Panc1 (cell line): ENCODE measurements at places on chromosomes 11 and 22. TPM values are rescaled to one million over a fixed set of nuclear protein-coding genes. Genes with fewer than 3 reads are reported as not detected.

The SLN gene
- not detected for total RNA-seq

The ST14 gene
- 1.8 TPM for total RNA-seq

The NRIP3 gene
- total RNA-seq, result 22.8 TPM

The OTOG gene
- not detected for total RNA-seq

The CST6 gene
- total RNA-seq, result 0.23 TPM

The KRTAP5-7 gene
- total RNA-seq, result not detected

The ACR gene
- total RNA-seq, result 0.21 TPM

The ARCN1 gene
- 197 TPM for total RNA-seq

The TREH gene
- total RNA-seq, result 0.05 TPM

- peaks cover 4% of the 10 kb centered on the region for H3K4me1 ChIP-seq
- H3K36me3 ChIP-seq, result no peaks in the 10 kb centered on the region
- no peak overlapping the region for H3K4me3 ChIP-seq
- DNase-seq, result no peak
These were observed 174.0 kb downstream of the TBC1D22A start for GRCh38 chr22:46936378-46936903.

DNA sequence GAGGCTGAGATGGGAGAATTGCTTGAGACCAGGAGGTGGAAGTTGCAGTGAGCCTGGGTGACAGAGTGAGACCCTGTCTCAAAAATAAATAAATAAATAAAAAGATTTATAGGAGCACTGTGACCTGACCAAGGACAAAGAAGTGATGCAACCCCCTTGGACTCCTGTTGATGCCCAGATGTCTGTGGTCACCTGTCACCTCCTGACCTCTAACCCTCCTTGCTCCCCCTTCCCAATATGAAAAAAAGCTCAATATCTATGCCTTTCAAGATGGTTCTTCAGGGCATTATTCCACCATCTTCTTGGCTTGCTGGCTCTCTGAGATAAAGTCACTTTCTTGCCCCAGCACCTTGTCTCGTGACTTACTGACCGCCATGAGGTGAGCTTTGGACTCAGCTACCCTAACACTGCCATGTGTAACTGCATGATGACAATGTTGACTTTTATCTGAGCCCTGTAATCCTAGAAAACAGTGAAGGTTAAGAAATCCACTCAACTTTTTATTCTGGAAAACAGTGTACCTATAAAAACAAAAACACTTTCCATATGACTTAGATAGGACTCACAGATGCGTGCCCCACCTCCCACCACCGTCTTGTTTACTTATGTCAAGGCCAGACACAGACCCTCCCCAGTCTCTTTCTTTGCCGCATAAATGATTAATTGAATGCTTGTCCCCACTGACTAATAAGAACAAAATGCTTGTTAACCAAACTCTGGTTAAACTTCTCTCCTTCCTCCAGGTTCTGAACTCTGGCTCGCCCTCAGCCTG lies 360.5 kb downstream of the BUD13 start:
- DNase-seq, result no peak
- H3K4me3 ChIP-seq, result no peak overlapping the region
- H3K36me3 ChIP-seq, result no peaks in the 10 kb centered on the region
- peaks cover 11% of the 10 kb centered on the region; the same call in 1 of the 2 replicates for H3K27me3 ChIP-seq

- no peak overlapping the region for H3K4me3 ChIP-seq
- peak; percentile 87 for DNase-seq
- peaks cover 7% of the 10 kb centered on the region for H3K4me1 ChIP-seq
- H3K27me3 ChIP-seq, result no peaks in the 10 kb centered on the region
- peak overlapping the region; percentile 27; the same call in 1 of the 2 replicates for H3K27ac ChIP-seq
These were observed 56.0 kb upstream of the OR5AK2 start for GRCh38 chr11:56932572-56933220.

GRCh38 chr22:50569041-50569459 lies 6.3 kb upstream of the SYCE3 start:
- H3K27ac ChIP-seq, result no peak overlapping the region
- no peak for DNase-seq
- no peaks in the 10 kb centered on the region for H3K4me1 ChIP-seq
- no peaks in the 10 kb centered on the region for H3K36me3 ChIP-seq
- no peaks in the 10 kb centered on the region for H3K27me3 ChIP-seq
- no peak overlapping the region for H3K4me3 ChIP-seq

DNA sequence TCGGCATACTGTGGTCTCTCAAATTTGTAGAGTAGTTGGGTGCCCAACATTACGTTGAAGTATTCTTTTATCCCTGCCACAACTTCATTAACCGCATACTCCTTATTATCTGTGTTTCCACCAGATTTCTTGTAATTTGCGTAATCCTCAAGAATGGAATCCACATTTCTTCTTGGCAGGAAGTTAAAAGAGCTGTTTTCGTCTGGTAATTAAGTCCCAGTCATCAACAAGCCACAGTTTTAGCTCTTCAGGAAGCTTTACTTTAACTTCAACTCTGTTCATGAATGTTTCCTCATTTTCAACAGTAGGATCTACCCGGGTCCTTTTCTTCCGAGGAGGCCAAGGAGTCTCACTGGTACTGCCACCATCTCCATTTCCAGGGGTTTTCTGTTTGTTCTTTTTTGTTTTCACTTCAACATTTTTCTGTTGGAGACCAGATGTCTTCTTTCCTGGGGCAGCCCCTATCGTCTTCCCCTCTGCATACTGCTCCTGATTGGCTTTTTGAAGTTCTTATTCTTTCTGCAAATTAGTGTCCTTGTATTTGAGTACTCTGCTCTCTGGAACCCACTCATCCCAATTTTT lies 30.3 kb downstream of the PDE3B start:
- no peaks in the 10 kb centered on the region for H3K27me3 ChIP-seq
- no peak overlapping the region for H3K4me3 ChIP-seq
- H3K27ac ChIP-seq, result no peak overlapping the region
- H3K36me3 ChIP-seq, result no peaks in the 10 kb centered on the region
- no peak for DNase-seq

GRCh38 chr11:85705800-85706199 lies 19.8 kb upstream of the CCDC89 start:
- peaks cover 12% of the 10 kb centered on the region; the same call in 1 of the 2 replicates for H3K4me1 ChIP-seq
- peaks cover 6% of the 10 kb centered on the region; the same call in 1 of the 2 replicates for H3K36me3 ChIP-seq
- no peak overlapping the region for H3K27ac ChIP-seq
- no peaks in the 10 kb centered on the region for H3K27me3 ChIP-seq
- H3K4me3 ChIP-seq, result no peak overlapping the region

- H3K4me1 ChIP-seq, result peaks cover 16% of the 10 kb centered on the region
- peaks cover 16% of the 10 kb centered on the region for H3K36me3 ChIP-seq
- H3K4me3 ChIP-seq, result peak overlapping the region; percentile 85
- H3K27me3 ChIP-seq, result no peaks in the 10 kb centered on the region
- DNase-seq, result no peak
These were observed 1.7 kb upstream of the EIF4ENIF1 start for GRCh38 chr22:31491218-31491962.

GRCh38 chr11:78313181-78313795 lies 104.3 kb downstream of the GAB2 start:
- 0 out of 2 replicates have a peak, but pooled peaks cover 3% of the 10 kb centered on the region for H3K4me1 ChIP-seq
- no peaks in the 10 kb centered on the region for H3K27me3 ChIP-seq
- H3K27ac ChIP-seq, result no peak overlapping the region
- DNase-seq, result peak; percentile 64
- H3K36me3 ChIP-seq, result no peaks in the 10 kb centered on the region

DNA sequence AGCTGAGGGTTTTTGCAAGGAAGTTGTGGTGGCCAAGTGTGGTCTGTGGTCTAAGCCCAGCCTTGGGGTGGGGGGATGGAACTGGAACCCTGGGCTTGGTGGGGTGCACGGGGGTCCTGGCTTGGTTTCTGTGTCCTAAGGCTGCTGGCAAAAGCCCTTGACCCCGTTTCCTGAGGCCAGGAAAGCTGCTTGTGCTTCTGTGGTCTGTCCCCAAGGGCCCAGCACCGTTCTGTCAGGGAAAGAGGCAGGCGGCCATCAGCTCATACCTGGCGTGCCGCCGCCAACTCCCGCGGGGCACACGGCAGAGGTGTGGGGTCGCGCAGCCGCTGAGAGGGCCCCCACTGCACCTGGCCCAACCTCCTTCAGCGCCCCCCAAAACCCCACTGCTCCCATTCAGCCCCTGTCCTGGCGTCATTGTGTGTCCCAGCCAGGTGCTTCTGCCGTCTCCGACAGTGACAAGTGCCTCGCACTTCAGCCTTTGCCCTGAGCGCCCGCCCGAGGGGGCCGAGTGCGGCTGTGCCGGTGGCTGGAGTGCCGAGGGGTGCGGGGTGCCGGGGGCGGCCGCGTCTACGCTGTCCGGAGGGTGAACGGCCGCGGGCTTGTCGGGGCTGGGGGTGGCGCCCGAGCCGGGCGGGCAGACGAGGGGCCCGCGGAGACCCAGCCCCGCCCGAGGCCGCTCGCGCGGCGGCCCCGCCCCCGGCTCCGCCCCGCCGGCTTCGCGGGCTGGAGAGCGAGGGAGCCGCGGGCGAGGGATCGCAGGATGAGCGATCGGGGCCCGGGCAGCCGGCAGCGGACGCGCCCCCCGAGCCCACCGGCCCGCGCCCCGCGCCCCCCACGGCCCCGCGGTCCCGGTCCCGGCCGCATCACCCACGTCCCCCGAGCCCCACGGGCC lies at the start of gene CNIH2:
Gene CNIH2 (plus strand): TSS at position 705 of the 892 bp plus-strand sequence. CDS start 282 bp downstream, outside the sequence.
- no peak for DNase-seq
- no peaks in the 10 kb centered on the region for H3K27me3 ChIP-seq
- peak within 1 kb of the TSS; percentile 40 for H3K4me3 ChIP-seq
- peak within 1 kb of the TSS; percentile 63; the same call in 1 of the 2 replicates for H3K27ac ChIP-seq

- H3K4me3 ChIP-seq, result peak overlapping the region; percentile 99
- H3K4me1 ChIP-seq, result peaks cover 8% of the 10 kb centered on the region; the same call in 1 of the 2 replicates
- peaks cover 10% of the 10 kb centered on the region for H3K36me3 ChIP-seq
- no peaks in the 10 kb centered on the region for H3K27me3 ChIP-seq
- H3K27ac ChIP-seq, result peak overlapping the region; percentile 99
These were observed 335 bp downstream of the ZNF408 start for GRCh38 chr11:46701078-46701654.

DNA sequence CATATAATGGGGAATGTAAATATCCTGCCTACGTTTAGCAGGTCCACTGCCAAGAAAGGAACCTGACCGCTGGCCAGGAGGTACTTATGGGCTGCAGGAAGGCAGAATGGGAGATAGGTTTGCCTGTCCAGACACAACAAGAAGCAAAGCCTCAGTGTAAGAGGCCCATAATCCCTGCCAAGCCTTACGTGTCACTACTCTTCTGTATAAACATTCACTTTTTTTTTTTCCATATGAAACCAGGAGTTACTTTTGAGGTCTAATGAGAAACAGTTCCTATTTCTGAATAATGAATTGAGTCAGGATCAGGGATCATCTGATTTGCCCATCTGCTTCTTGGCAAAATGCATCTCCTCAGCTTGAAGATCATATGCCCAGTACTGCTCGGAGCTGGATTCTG lies 230.2 kb downstream of the NTM start:
- H3K4me3 ChIP-seq, result no peak overlapping the region
- no peaks in the 10 kb centered on the region for H3K4me1 ChIP-seq
- peaks cover 9% of the 10 kb centered on the region; the same call in 1 of the 2 replicates for H3K27me3 ChIP-seq
- no peak for DNase-seq
- no peak overlapping the region for H3K27ac ChIP-seq

GRCh38 chr11:115699733-115700132 lies 195.5 kb upstream of the CADM1 start:
- H3K4me1 ChIP-seq, result no peaks in the 10 kb centered on the region
- H3K27me3 ChIP-seq, result no peaks in the 10 kb centered on the region
- no peak for DNase-seq
- no peak overlapping the region for H3K27ac ChIP-seq
- no peaks in the 10 kb centered on the region for H3K36me3 ChIP-seq
- no peak overlapping the region for H3K4me3 ChIP-seq

GRCh38 chr11:40281052-40281580 lies 1178.3 kb downstream of the LRRC4C start:
- H3K27me3 ChIP-seq, result no peaks in the 10 kb centered on the region
- no peaks in the 10 kb centered on the region for H3K36me3 ChIP-seq
- no peak overlapping the region for H3K27ac ChIP-seq
- no peaks in the 10 kb centered on the region for H3K4me1 ChIP-seq
- DNase-seq, result no peak

DNA sequence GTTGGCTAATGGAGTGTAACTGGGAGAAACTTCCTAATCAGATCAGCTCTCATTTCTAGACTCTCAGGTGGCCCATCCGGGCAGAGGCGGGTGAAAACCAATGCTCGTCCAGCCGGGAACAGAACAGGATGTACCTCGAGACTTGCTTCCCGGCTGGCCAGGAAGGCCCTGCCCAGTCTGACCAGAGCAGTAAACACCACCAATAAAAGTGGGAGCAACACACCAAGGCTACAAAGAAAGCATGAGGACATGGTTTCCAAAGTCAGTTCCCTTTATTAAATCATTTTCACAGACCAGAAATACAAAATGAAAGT lies 940 bp upstream of the TNKS1BP1 start:
- H3K4me1 ChIP-seq, result peaks cover 39% of the 10 kb centered on the region
- peak overlapping the region; percentile 95 for H3K27ac ChIP-seq
- H3K27me3 ChIP-seq, result no peaks in the 10 kb centered on the region
- H3K4me3 ChIP-seq, result peak overlapping the region; percentile 56

- no peak overlapping the region for H3K27ac ChIP-seq
- DNase-seq, result no peak
- no peaks in the 10 kb centered on the region for H3K4me1 ChIP-seq
- peaks cover 9% of the 10 kb centered on the region; the same call in 1 of the 2 replicates for H3K27me3 ChIP-seq
These were observed 288.5 kb downstream of the KIRREL3 start for GRCh38 chr11:126711977-126712625.

- H3K27ac ChIP-seq, result no peak overlapping the region
- H3K4me3 ChIP-seq, result no peak overlapping the region
- no peaks in the 10 kb centered on the region for H3K27me3 ChIP-seq
- no peaks in the 10 kb centered on the region for H3K36me3 ChIP-seq
- no peak for DNase-seq
These were observed 61.8 kb upstream of the ALX4 start for GRCh38 chr11:44371706-44372105.

- H3K27ac ChIP-seq, result no peak overlapping the region
- H3K4me3 ChIP-seq, result no peak overlapping the region
- H3K27me3 ChIP-seq, result peaks cover 9% of the 10 kb centered on the region
- DNase-seq, result no peak
These were observed 22.3 kb downstream of the ZBTB16 start for GRCh38 chr11:114081641-114082414.

GRCh38 chr11:29161191-29161590 lies 855.6 kb downstream of the KCNA4 start:
- H3K4me3 ChIP-seq, result no peak overlapping the region
- no peak overlapping the region for H3K27ac ChIP-seq
- no peaks in the 10 kb centered on the region for H3K27me3 ChIP-seq
- no peak for DNase-seq

GRCh38 chr11:69572233-69572860 lies 68.6 kb upstream of the CCND1 start:
- no peak overlapping the region for H3K4me3 ChIP-seq
- DNase-seq, result no peak
- H3K27ac ChIP-seq, result no peak overlapping the region
- H3K4me1 ChIP-seq, result no peaks in the 10 kb centered on the region
- no peaks in the 10 kb centered on the region for H3K36me3 ChIP-seq

DNA sequence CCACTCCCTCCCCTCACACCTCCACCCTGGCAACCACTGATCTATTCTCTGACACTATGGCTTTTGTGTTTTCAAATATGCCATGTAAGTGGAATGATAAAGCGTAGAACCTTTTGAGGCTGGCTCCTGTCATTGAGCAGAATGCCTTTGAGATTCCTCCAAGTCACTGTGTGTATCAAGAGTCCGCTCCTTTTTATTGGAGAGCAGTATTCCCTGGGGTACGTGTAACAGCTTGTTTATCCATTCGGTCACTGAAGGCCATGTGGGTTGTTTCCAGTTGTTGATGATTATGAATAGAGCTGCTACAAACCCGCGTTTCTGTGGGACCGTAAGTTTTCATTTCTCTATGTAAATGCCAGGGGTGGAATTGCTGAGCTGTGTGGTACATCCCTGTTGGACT lies 10.3 kb downstream of the TP53I11 start:
- no peaks in the 10 kb centered on the region for H3K36me3 ChIP-seq
- H3K27me3 ChIP-seq, result no peaks in the 10 kb centered on the region
- no peak overlapping the region for H3K4me3 ChIP-seq
- DNase-seq, result no peak

- no peaks in the 10 kb centered on the region for H3K4me1 ChIP-seq
- H3K27me3 ChIP-seq, result peaks cover 19% of the 10 kb centered on the region
- DNase-seq, result no peak
- H3K27ac ChIP-seq, result no peak overlapping the region
These were observed 206.6 kb downstream of the GRIK4 start for GRCh38 chr11:120718171-120718570.
